Calu3 (cell line): ENCODE measurements at places on chromosomes 2 and 18. TPM values are rescaled to one million over a fixed set of nuclear protein-coding genes. Genes with fewer than 3 reads are reported as not detected.

DNA sequence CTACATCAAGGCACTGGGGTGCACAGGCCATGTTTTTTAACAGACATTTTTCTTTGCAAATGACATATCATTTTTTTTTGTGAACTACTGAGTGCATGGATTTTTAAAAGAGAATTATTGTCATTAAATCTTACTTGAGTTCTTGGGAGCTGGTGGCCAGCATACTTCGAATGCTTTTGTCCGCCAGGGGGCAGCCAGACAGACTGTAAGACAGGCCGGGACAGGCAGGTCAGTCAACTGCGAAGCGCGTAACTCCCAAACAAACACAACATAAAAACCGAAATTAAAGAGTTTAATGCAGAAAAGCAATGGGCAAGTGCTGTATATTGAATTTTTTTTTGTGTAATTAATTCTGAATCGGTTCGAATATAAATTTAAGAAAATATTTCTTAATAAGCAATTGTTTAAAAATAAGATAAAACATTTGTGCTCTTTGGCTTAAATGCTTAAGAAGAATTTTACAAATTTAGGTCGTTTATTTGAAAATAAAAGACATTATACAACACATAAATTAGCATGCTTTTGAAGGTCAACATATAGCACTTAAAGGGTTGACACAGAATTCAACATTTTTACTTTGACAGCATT lies 142.2 kb upstream of the PXDN start:
- no peaks in the 10 kb centered on the region for H3K4me1 ChIP-seq
- DNase-seq = peak; percentile 4
- no peak overlapping the region for H3K27ac ChIP-seq
- H3K27me3 ChIP-seq = no peaks in the 10 kb centered on the region
- no peak overlapping the region for H3K4me3 ChIP-seq
- no peaks in the 10 kb centered on the region for H3K36me3 ChIP-seq

DSG4 gene
- total RNA-seq = not detected in 2 replicates

INHBB gene
- not detected in 2 replicates for total RNA-seq

ADD2 gene
- 0.14 TPM in 1 of 2 replicates, not detected in the other for total RNA-seq

DNA sequence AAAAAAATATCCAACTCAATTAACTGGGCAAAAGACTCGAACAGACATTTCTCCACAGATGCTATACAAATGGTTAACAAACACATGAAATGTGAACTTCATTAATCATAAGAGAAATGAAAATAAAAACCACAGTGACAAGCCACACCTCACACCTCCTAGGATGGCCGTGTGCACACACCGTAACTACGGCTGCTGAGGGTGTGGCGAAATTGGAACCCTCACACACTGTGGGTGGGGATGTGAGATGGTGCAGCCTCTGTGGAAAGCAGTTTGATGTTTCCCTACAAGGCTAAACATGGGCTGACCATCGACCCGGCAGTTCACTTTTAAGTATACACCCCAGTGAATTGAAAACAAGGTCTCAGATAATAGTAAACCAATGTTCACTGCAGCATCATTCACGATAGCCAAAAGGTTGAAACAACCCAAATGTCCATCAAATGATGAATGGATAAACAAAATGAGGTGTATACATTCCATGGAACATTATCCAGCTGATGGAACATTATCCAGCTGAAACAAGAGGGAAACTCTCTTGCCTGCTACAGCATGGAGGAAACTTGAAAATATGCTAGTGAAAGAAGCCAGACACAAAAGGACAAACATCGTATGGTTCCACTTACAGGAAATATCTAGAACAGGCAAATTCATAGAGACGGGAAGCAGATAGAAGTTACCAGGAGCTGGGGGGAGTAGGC lies 32.2 kb downstream of the ZAP70 start:
- no peak overlapping the region for H3K4me3 ChIP-seq
- H3K27ac ChIP-seq = no peak overlapping the region
- DNase-seq = no peak
- H3K4me1 ChIP-seq = no peaks in the 10 kb centered on the region
- no peaks in the 10 kb centered on the region for H3K27me3 ChIP-seq

LIMS3 gene
- 0.29 TPM in 1 of 2 replicates, not detected in the other for total RNA-seq

GRCh38 chr2:11919953-11920352 lies 173.5 kb downstream of the LPIN1 start:
- no peak for DNase-seq
- H3K36me3 ChIP-seq = no peaks in the 10 kb centered on the region
- H3K27me3 ChIP-seq = peaks cover 55% of the 10 kb centered on the region
- H3K27ac ChIP-seq = no peak overlapping the region

- peaks cover 56% of the 10 kb centered on the region for H3K4me1 ChIP-seq
- no peaks in the 10 kb centered on the region for H3K27me3 ChIP-seq
- H3K36me3 ChIP-seq = peaks cover 16% of the 10 kb centered on the region
Measured at GRCh38 chr18:76453932-76454331, 41.1 kb downstream of the ZNF516 start.

DNA sequence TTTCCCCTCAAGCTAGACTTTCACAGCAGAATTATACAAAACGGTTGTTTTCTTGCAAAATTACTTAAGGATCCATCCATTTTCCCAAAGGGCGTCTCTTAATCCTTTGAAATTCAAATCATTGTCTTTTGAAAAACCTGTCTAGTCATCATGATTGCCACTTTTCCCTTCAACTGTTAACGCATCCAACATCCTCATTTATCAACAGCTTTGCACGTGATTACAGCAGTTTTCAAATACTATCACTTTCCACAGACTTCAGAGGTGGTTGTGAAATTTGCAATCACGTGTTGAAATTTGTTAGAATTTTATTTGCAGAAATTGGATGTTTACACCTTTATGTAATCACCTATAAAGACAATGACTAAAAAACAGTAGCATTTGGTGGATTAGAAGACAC lies 304.4 kb upstream of the SLC39A10 start:
- no peaks in the 10 kb centered on the region for H3K36me3 ChIP-seq
- no peak overlapping the region for H3K27ac ChIP-seq
- no peaks in the 10 kb centered on the region for H3K27me3 ChIP-seq
- no peaks in the 10 kb centered on the region for H3K4me1 ChIP-seq

TXNDC2 gene
- not detected in 2 replicates for total RNA-seq

DNA sequence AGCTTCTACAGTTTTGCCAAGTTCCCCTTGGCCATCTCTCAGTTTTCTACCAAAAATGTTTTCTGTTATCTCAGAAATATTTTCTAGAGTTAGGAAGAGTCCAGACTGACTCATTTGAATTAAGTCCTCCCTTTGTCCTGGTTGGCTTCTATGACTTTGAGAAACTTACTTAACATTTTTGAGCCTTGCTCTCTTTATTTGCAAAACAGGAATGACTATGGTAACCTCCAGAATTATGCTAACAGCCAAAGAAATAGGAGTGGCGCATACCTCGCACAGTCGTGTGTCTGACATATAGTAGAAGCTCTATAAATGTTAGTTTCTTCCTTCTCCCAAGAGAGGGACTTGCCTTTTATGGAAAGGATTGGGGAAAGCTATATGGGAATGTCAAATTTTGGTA lies 841.1 kb downstream of the TSN start:
- H3K4me3 ChIP-seq = no peak overlapping the region
- H3K36me3 ChIP-seq = no peaks in the 10 kb centered on the region
- no peak overlapping the region for H3K27ac ChIP-seq
- DNase-seq = no peak
- H3K4me1 ChIP-seq = no peaks in the 10 kb centered on the region
- no peaks in the 10 kb centered on the region for H3K27me3 ChIP-seq

DNA sequence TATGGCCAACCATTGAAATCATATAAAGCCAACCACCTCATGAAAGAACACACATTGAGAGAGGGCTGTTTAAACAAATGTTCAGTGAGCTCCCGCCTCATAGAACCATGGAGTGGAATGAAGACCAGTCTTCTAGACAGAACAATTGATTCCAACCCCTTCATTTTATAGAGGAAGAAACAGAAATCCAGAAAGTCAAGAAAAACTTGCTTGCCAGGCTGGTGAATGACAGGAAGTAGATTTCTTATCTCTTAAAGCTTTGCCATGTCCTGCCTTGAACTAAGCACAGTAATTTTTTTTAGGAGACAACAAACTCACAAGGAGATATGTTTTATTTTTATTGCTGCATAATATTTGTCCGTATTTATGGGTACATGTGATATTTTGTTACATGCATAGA lies 16.5 kb upstream of the NRP2 start:
- H3K4me1 ChIP-seq = peaks cover 13% of the 10 kb centered on the region
- H3K4me3 ChIP-seq = no peak overlapping the region
- H3K27me3 ChIP-seq = peaks cover 18% of the 10 kb centered on the region

GPBAR1 gene
- total RNA-seq = 1.1 and 1.5 TPM in 2 replicates
